ENCODE measurements at places on chromosomes 2 and 18.

DNA sequence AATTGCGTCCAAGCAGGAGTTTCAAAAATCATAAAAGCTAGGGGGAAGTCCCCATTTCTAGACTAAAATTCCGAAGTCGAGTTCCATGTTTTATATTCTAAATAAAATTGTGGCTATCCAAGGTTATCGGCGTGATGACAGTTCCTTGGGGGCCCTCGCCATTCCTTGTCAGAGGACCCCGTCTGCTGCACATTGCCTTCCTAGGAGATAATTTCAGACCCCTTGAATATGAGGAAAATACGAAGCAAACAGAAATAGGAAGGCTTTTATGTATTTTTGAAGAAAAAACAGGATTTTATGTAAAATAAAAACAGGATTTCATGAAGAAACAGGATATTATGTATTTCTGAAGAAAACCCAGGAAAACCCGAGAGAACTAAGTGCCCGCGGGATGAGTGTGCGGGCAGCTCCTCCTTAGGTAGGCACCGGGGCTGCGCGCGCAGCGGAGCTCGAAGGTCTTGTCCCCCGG, 465 bp upstream of the PLEKHA3 start:
- peak overlapping the region; percentile 96 for H3K27ac ChIP-seq
- H3K36me3 ChIP-seq, result no peaks in the 10 kb centered on the region
- H3K4me3 ChIP-seq, result peak overlapping the region; percentile 78
- DNase-seq, result no peak

GRCh38 chr2:60465736-60466135, 87.7 kb downstream of the BCL11A start:
- no peaks in the 10 kb centered on the region for H3K27me3 ChIP-seq
- H3K4me1 ChIP-seq, result peaks cover 9% of the 10 kb centered on the region
- peaks cover 3% of the 10 kb centered on the region for H3K36me3 ChIP-seq
- no peak overlapping the region for H3K4me3 ChIP-seq

DNA sequence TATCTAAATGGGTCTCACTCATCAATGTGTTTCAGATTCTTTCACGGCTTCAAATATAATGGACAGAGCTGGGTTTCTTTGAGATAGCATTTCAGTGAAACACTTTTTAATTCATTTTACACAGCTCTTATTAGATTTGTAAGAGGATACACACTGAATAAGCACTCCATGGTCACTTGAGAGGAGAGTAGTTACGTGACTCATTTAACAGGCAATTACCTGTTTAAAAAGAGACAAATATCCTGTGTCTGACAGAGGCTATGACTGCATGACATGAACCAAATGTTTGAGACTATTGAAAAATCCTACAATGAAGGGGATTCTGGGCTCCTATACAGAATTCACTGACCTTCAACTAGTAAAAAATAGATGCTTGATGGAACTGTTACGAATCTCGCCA, 786.9 kb downstream of the EPHA4 start:
- DNase-seq, result no peak
- H3K27me3 ChIP-seq, result no peaks in the 10 kb centered on the region
- no peak overlapping the region for H3K4me3 ChIP-seq
- no peaks in the 10 kb centered on the region for H3K4me1 ChIP-seq
- H3K27ac ChIP-seq, result no peak overlapping the region

GRCh38 chr18:13676471-13676870, 49.9 kb downstream of the FAM210A start:
- H3K4me1 ChIP-seq, result no peaks in the 10 kb centered on the region
- H3K36me3 ChIP-seq, result no peaks in the 10 kb centered on the region
- DNase-seq, result no peak
- H3K27me3 ChIP-seq, result no peaks in the 10 kb centered on the region

GRCh38 chr2:28231110-28231631, 161.5 kb upstream of the FOSL2 start:
- H3K27me3 ChIP-seq, result no peaks in the 10 kb centered on the region
- H3K4me3 ChIP-seq, result no peak overlapping the region
- H3K27ac ChIP-seq, result no peak overlapping the region
- no peak for DNase-seq

DNA sequence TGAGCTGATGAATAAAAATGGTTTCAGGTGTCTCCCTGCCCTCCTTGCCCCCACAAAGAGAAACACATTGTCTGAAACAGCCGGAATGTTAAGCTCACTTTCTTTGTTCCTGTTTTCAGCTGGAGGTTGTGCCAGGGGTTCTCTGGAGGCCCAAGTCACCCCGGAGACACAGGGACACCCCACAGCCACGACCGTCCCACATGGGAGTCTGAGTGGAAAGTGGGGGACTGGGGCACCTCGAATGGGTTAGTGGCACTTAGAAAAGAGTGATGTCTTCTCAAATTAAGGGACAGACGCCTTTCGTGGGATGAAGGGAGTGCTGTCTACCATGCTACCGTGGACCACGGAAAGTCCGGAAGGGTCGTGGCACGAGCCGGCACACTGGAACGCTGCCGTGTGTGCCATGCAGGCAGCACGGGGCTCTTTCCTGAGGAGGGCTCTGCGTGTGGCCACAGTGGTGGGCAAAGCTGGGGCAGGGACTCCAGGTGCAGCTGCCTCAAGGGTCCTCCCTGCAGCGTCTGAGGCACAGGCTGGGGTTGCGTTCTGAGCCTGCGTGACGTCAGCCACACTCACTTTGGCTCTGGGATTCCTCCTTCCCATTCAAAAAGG, 39.4 kb upstream of the CTDP1 start:
- no peak overlapping the region for H3K4me3 ChIP-seq
- peaks cover 19% of the 10 kb centered on the region for H3K4me1 ChIP-seq
- peak; percentile 84 for DNase-seq
- no peaks in the 10 kb centered on the region for H3K36me3 ChIP-seq
- no peak overlapping the region for H3K27ac ChIP-seq
- no peaks in the 10 kb centered on the region for H3K27me3 ChIP-seq

- no peak overlapping the region for H3K27ac ChIP-seq
- H3K4me3 ChIP-seq, result no peak overlapping the region
- DNase-seq, result no peak
- H3K27me3 ChIP-seq, result no peaks in the 10 kb centered on the region
- H3K4me1 ChIP-seq, result no peaks in the 10 kb centered on the region
- no peaks in the 10 kb centered on the region for H3K36me3 ChIP-seq
Observed at GRCh38 chr18:31801078-31801477, 40.4 kb upstream of the SLC25A52 start.

- H3K27me3 ChIP-seq, result no peaks in the 10 kb centered on the region
- no peaks in the 10 kb centered on the region for H3K4me1 ChIP-seq
- H3K4me3 ChIP-seq, result no peak overlapping the region
- no peak for DNase-seq
- H3K36me3 ChIP-seq, result no peaks in the 10 kb centered on the region
Observed at GRCh38 chr2:204628926-204629712, 83.8 kb downstream of the PARD3B start.

- peaks cover 41% of the 10 kb centered on the region for H3K36me3 ChIP-seq
- DNase-seq, result no peak
- H3K27me3 ChIP-seq, result no peaks in the 10 kb centered on the region
Observed at GRCh38 chr18:79971211-79971952, 6.9 kb downstream of the HSBP1L1 start.

DNA sequence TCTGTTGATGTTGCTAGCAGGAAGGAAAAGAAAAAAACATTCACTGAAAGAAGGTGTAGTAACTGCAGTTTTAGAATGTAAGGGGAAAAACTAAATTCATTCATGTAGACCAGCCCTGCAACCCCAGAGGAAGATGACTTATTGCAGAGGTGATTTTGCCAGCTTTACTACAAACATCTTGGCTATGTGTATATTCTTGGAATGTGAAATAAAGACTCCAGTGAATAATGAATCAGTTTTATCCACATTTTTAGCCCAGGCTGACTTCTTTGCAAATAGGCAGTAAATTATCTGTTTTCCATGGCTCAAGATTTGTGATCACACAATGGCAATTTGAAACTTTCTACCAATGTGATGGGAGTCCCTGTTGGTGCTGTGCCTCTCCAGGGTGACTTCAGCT, 206.1 kb upstream of the SETBP1 start:
- H3K27ac ChIP-seq, result no peak overlapping the region
- no peak for DNase-seq

GRCh38 chr2:194714541-194714940, 942.5 kb upstream of the SLC39A10 start:
- no peak for DNase-seq
- H3K36me3 ChIP-seq, result no peaks in the 10 kb centered on the region
- H3K4me3 ChIP-seq, result no peak overlapping the region
- H3K27ac ChIP-seq, result no peak overlapping the region

- H3K4me3 ChIP-seq, result no peak overlapping the region
- H3K27ac ChIP-seq, result no peak overlapping the region
- H3K27me3 ChIP-seq, result peaks cover 5% of the 10 kb centered on the region
- no peaks in the 10 kb centered on the region for H3K36me3 ChIP-seq
- no peak for DNase-seq
Observed at GRCh38 chr18:5892823-5893431, 2.4 kb downstream of the TMEM200C start.

DNA sequence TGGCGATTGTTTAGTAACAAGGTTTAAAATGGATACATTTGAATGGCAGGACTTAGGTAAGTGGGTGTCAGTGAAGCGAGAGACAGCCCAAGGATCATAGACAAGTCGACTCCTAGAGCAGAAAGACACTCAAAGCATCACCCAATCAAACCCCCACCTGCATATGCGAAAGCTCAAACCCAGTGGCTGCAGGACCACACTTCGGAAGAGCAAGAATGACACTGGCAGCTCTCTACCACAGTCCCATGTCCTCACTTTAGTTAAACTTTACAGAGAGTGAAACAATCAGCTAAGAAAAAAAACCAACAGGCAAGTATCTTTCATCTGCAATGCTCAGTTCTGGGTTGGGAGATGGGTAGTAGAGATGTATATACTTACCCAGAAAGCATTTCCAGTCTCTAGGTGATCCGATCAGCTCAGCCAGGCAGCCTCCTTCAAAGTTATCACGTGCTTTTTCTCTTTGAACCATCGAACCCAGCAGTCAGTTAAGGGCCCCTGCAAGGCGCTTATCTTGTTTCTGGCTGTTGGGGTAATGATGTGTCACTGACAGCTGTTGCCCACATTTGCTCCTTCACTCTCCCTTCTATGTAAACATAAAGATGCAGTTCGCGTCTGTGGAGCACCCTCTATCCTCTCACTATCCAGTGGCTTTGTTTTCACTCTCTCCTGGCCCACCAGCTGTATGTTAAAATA, 357.5 kb upstream of the ID2 start:
- H3K4me3 ChIP-seq, result no peak overlapping the region
- no peak overlapping the region for H3K27ac ChIP-seq
- no peaks in the 10 kb centered on the region for H3K27me3 ChIP-seq
- no peaks in the 10 kb centered on the region for H3K4me1 ChIP-seq

GRCh38 chr2:49296107-49296867, 142.0 kb upstream of the FSHR start:
- no peaks in the 10 kb centered on the region for H3K27me3 ChIP-seq
- H3K36me3 ChIP-seq, result no peaks in the 10 kb centered on the region
- H3K27ac ChIP-seq, result no peak overlapping the region
- DNase-seq, result no peak
- H3K4me1 ChIP-seq, result no peaks in the 10 kb centered on the region

- H3K4me3 ChIP-seq, result no peak overlapping the region
- no peak for DNase-seq
Observed at GRCh38 chr2:224173210-224173609, 134.1 kb upstream of the SERPINE2 start.

- H3K4me1 ChIP-seq, result no peaks in the 10 kb centered on the region
- H3K27ac ChIP-seq, result no peak overlapping the region
- H3K4me3 ChIP-seq, result no peak overlapping the region
- no peak for DNase-seq
- H3K36me3 ChIP-seq, result no peaks in the 10 kb centered on the region
Observed at GRCh38 chr2:10884574-10884975, 27.2 kb upstream of the KCNF1 start.
